ENCODE measurements at places on chromosomes 2 and 18. TPM values are rescaled to one million over a fixed set of nuclear protein-coding genes. Genes with fewer than 3 reads are reported as not detected.
A peak's percentile ranks its signal among the peaks of the same experiment; 100 is the strongest.

TANK gene
- total RNA-seq = 79.6 TPM

DNA sequence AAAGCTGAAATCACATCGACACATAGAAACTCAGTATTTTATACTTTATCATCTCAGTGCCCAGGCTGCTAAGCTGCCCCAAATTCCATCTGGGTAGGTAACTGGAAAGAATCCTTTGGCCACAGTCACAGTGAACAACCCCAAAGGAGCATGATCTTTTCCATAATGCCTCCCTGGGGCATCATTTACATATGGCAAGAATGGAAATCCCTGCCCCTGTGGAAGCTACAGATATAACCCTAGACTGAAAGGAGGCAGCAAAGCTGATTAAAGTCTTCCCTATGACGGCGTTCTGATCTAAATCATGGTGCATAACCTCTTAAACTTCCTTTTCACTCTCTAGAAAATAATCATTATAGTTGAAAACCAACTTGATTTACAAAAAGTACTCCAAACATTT, 41.5 kb downstream of the MAP3K19 start:
- no peak for DNase-seq
- H3K36me3 ChIP-seq = no peaks in the 10 kb centered on the region
- no peak overlapping the region for H3K4me3 ChIP-seq
- no peak overlapping the region for H3K27ac ChIP-seq
- H3K27me3 ChIP-seq = peaks cover 9% of the 10 kb centered on the region

GRCh38 chr2:160006475-160006874, 55.9 kb downstream of the PLA2R1 start:
- no peaks in the 10 kb centered on the region for H3K27me3 ChIP-seq
- no peaks in the 10 kb centered on the region for H3K36me3 ChIP-seq
- H3K4me1 ChIP-seq = no peaks in the 10 kb centered on the region
- DNase-seq = no peak
- H3K27ac ChIP-seq = no peak overlapping the region

DNA sequence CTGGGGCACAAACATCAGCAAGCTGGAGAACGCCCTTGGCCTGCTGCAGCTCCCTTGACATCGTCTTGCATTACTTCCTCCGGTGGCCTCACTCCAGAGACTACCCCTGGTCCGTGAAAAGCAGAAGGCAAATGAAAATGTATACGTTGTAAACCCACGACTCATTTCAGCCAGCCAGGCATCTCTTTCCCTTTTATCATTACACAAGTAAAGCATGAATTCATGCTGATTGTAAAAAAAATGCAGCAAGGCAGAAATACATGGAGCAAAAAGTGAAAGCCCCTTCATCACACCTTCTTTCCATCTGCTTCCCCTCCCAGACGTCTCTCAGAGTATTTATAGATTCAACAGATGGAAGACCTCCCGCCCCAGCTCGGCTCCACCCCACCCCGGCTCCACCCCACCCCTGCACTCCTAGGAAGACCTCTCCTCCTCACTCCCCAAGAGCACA, 41.6 kb upstream of the RALBP1 start:
- no peaks in the 10 kb centered on the region for H3K27me3 ChIP-seq
- H3K4me3 ChIP-seq = no peak overlapping the region
- H3K4me1 ChIP-seq = no peaks in the 10 kb centered on the region
- no peak for DNase-seq
- H3K36me3 ChIP-seq = no peaks in the 10 kb centered on the region
- H3K27ac ChIP-seq = no peak overlapping the region

DNA sequence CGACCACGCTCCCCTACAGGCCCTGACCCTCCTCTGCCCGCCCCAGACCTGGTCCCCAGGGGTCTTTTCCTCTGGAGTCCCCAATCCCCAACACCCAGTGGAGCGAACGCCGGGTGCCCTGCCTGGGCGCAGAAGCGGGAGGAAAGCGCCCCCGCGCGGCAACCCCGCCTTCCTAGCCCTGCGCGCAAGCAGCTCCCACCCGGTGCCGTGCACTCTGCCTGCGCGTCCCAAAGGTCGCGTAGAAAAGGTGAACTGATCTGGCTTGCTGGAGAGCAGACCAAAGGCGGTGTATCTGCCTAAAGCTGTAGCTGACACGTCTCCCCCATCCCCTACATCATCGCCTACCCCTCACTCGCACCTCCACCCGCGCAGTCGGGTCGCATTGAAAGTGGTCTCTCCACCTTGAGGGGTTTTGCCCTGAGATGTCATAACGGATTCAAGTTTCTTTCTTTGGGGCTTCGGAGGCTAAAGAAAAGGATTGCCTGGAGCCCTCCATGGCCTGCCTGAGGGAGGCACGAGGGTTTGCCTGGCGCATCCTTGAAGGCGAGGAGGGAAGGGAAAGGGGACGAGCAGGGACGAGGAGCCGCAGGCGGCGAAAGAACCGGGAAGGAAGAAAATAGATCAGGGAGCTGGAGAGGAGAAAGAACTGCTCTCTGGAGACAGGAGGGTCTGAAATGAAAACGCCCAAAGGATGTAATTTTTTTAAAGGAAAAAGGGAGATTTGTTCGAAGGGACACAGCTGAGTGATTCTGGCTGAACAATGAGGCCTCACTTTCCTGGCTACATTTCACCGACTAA, 5.8 kb downstream of the GAD1 start:
- no peaks in the 10 kb centered on the region for H3K36me3 ChIP-seq
- H3K27ac ChIP-seq = no peak overlapping the region
- H3K4me1 ChIP-seq = peaks cover 47% of the 10 kb centered on the region
- DNase-seq = no peak
- H3K4me3 ChIP-seq = peak overlapping the region; percentile 33

MARS2 gene
- 6.5 TPM for total RNA-seq

DNA sequence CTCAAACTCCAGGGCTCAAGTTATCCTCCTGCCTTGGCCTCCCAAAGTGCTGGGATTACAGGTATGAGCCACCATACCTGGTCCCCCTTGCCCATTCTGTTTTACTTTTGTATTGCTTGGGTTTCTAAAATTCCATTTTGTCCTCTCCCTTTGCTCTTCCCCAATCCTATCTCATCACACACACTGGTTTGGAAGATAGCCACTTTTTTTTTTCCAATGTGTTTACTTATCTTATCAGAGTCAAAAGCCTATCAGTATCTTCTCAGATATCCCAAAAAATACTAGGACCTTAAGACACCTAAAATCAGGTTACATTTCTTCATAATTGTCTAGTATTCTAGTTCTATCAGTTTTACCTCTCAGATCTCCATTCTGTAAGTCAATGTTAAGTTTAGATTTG, 56.1 kb downstream of the MSH2 start:
- no peaks in the 10 kb centered on the region for H3K4me1 ChIP-seq
- no peaks in the 10 kb centered on the region for H3K27me3 ChIP-seq
- H3K36me3 ChIP-seq = peaks cover 11% of the 10 kb centered on the region
- DNase-seq = no peak

DNA sequence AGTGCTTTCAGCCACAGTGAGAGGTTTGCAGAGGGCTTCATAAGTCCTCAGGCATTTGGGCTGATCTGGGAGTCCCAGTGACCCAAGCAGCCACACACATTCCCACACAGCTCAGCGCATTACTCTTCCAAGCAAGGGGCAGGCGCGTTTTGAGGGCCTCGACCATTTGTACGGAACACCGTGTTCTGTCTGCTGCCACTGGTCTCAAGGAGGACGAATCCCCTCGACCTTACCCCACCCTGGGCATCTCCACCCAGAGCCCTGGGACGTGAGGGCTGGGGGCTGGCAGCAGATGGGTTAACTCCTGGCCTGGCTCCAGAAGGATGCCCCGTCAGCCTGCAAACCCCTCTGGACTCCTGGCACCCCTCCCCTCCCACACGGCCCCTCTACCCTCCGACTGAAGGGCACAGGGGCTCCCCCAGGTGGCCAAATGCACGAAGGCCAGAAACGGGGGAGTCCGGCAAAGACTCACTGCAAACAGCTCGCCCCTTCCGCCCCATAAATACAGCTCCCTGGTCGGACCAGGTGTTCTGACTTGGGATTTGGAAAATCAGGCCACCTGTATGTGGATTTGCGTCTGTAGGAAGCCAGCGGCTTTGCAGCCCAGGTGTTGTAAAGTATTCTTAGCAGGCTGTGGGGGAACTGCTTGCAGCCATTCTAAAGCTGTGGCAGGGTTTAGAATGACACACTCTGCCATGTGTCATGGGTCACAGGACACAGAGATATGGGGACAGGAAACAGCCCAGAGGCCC, 33.6 kb upstream of the PTMA start:
- H3K36me3 ChIP-seq = no peaks in the 10 kb centered on the region
- DNase-seq = peak; percentile 89
- H3K27ac ChIP-seq = peak overlapping the region; percentile 89
